ENCODE measurements at places on chromosomes 2 and 18. TPM values are rescaled to one million over a fixed set of nuclear protein-coding genes. Genes with fewer than 3 reads are reported as not detected.

DNA sequence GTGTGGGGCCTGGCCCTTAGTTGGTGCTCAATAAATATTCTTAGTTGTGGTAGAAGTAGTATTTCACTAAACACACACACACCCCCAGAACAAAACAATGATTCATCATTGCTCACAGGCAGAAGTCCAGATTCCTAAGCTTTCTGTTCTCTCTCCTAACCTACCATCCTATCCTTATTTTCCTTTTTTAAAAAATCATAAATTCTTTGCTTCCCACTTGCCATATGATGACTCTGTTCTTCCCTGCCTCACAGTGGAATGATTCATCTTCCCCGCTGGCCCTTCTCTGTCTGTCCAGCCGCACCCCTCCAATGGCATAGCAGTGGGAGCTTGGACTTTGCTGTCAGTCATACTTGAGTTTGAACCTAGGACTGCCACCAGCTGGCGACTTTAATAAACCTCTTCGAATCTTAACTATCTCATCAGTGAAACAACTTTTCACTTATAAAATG, 5.2 kb downstream of the EML6 start:
- DNase-seq, result peak; percentile 90

GRCh38 chr2:149055751-149056150, 17.3 kb downstream of the LYPD6B start:
- no peak for DNase-seq

- peak; percentile 56 for DNase-seq
These were observed 45.2 kb downstream of the CYP1B1 start for GRCh38 chr2:38030635-38031355.

Gene REG1B
- polyA plus RNA-seq, result not detected

Measured in fibroblast of lung (primary cell).